Body of pancreas (tissue), 4 donors: ENCODE measurements at places on chromosomes 4 and X.

DNA sequence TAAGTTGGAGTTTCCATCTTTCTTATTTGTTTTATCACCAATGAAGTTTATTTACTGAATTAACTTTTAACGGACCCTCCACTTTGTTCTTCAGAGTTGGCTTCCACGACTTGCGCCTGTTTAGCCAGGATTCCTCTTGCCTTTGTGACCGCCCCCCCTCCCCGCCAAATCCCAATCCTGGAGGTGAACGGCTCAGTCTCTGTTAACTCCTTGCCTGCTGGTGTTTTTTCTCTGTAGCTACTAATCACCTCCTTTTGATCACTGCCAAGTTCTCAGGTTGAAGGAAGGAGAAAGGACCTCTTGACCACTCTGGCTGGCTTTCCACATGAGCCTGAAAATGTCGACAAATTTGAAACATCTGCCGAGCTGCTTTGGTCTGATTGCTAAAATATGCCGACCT lies 46.8 kb upstream of the BCOR start:
- no peak for DNase-seq

DNA sequence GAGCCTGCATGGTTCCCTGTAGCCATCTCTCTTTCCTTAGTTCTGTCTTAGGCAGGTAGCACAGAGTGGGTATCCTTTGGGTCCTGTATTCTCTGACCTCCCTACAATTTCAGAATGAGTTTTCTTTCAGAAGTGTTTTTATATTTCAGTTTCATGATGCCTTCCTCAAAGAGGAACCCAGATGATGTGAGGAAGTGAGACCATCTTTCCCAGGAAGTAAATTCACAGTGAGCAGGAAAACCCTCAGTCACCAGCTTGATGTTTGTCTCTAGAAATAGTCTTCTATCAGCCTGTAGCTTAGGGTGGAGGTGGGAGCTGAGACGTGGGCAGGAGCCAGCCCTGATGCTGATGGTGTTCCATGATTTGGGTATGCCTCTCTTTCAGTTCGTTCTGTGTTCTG lies 16.9 kb downstream of the PLAC1 start:
- no peak for DNase-seq

DNA sequence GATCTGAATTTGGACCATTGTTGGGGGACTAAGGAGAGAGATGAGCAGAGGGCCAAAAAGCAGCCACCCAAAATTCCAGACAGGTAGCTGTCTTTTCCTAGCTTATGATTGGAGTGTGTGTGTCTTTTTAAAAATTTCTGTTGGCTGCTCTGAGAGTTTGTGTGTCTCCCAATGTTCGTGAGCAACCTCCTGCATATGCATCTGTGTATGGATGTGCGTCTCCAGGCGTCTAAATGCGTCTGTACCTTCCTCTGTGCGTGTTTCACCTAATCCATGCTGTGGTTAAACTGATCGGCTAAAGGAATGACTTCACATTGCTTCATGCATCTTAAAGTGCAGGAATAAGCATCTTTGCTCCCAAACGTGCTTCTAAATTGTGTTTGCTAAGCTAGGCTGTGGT lies 65.5 kb upstream of the LAS1L start:
- no peak for DNase-seq

- no peak for DNase-seq
Observed at GRCh38 chr4:176879380-176880116, 86.8 kb upstream of the VEGFC start.

GRCh38 chr4:16707874-16708273 lies 190.6 kb downstream of the LDB2 start:
- DNase-seq: no peak

GRCh38 chr4:102586644-102587021 lies 85.5 kb downstream of the NFKB1 start:
- no peak for DNase-seq

DNA sequence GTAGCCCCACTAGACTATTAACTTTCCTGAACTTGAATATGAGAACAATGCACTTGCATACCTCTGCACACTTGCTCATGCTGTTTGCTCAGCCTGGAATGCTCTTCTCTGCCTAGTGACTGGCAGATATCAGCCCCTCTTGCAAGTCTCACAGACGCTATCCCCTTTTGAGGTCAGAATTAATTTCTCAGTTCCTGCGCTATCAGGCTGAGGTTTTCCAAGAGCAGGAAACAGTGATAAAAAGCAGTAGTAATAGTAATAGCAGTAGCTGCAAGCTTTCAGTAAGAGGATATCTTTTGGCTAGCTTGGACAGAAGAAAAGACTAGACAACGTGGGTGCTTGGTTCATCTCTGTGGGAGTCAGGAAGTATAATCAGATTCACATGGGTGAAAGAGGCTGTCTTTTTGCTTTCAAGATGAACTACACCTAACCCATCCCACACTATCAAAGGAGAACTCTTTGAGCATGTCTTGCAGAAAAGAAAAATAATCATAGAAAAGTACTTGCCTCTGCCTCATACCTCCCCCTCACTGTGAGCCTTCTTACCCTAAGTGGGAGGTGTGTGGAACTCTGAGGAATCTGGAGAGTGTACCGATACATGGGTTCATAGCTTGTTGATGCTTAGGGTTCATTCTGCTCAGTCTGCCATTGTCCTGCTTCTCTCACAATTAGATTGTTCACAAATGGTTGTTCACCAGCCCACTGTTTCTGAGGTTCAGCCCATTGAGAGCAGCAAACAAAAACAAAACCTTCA lies 11.3 kb upstream of the DRP2 start:
- no peak for DNase-seq

DNA sequence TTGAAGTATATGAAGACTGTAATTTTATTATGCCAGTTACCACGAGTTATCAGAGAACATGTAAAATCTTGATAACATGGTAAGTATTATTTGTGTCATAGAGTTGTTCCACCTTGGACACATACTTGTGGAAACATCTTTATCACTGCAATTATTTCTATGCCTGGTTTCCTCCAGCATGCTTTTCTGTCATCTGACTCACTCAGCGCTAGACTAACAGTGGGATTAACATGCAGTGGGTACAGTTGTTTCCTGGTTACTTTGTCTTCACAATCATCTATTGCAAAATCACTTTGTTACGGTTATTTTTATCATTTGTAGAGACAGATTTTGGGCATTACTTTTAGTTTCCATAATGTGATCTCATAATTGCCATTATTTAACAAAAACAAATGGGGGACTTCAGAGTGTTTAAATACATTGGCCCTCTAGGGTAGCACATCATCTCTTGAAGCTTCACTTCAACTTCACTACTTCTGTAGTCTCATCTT lies at the start of gene STATH:
Gene STATH, plus strand, starts transcription at position 441 of the 491 bp plus-strand sequence. CDS start 2,472 bp downstream, outside the sequence.
- DNase-seq: no peak

DNA sequence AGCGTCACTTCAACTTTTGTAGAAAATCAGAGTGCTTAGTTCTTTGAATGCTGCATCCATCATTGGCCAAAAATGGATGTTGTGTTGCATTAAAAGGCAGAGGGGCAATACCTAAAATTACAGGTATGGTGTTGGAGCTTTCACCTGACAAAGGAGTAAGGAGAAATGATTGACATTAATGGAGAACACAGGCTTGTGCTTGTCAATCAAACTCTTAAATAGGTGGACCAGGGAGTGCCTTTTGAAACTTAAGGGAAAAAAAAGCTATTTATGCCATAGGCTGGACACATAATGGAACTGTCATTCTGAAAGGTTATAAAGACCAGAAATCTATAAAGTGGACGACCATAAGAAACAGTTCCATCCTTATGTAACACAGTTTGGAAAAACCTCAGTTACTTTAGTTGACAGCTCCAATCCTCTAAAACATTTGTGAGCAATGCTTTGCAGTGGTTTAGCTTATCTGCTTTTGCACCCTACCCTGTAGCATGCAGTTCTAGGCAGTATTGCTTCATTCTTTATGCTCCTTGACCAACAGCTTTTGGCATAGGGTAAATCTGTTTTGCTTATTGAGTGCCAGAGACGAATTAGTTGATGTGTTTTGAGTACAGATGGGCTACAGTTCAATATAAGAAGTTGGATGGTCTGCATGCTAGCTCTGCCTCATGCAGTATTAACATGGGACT lies 2.4 kb downstream of the HADH start:
- no peak for DNase-seq

- DNase-seq: no peak
Observed at GRCh38 chr4:97587912-97588311, 555.4 kb downstream of the STPG2 start.

DNA sequence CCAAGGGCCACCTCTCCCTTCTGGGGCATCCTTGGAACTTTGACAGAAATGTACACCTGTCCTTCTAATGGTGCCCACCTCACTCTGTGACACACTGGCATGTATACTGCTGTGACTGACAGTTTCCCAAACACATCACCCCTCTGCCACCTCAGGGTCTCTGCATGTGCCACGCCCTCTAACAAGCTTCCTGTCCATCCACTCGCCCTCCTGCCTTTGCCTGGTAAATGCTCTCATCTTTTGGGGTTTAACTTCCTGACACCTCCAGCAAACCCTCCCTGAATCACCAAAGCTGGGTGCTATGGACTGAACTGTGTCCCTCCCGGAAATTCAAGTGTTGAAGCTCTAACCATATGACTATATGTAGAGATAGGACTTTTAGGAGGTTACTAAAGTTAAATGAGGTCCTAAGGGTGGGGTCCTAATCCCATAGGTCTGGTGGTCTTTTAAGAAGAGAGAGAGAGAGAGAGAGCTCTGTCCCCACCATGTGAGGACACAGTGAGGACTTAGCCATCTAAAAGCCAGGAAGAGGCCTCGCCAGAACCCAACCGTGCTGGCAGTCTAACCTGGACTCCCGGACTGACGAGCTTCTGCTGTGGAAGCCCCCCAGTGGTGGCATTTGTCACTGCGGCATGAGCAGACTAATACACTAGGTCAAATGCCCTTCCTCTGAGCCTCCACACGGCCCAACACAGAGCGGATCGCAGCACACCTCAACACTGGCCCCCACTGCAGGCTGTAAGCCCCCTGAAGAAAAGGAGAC lies 95.6 kb downstream of the AFAP1 start:
- peak; percentile 82 for DNase-seq

DNA sequence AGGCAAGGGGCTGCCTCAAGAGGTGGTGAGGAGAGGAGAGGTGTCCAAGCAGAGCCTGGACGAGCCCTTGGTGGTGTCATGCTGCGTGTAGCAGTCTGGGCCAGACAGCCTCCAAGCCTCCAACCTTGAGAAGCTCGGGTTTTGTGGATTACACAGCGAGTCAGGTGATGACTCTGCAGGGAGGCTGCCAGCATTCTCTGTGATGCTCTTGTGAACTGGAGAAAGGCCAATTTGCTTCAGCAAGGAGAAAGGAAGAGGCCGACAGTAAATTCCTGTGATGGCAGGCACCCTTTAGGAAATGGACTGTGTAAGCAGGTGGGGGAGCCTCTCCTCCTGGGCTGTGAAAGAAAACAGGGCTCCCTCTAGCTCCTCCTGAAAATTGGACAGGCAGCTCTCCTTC lies 36.0 kb upstream of the CD99L2 start:
- DNase-seq: no peak

DNA sequence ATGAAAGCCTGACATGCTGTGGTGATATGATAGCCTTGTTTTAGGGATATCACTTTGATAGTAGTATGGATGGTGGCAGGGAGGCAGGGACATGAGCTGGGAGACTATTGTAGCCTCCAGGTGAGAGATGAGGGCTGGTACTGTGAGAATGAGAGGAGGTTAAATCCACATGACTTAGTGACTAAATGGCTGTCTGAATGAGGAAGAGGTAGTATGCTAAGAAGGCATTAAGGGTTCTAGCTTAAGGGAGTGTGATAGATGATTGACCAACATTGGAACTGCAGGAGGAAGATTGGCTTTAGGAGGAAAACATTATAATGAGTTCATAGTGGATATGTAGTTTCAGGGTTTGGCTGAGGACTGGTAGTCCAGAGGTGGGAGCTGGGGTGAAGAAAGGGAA lies 195.0 kb upstream of the ANK2 start:
- no peak for DNase-seq

GRCh38 chr4:78653655-78654054 lies 102.1 kb downstream of the ANXA3 start:
- no peak for DNase-seq

GRCh38 chr4:182730791-182731190 lies 186.4 kb downstream of the DCTD start:
- DNase-seq: no peak

DNA sequence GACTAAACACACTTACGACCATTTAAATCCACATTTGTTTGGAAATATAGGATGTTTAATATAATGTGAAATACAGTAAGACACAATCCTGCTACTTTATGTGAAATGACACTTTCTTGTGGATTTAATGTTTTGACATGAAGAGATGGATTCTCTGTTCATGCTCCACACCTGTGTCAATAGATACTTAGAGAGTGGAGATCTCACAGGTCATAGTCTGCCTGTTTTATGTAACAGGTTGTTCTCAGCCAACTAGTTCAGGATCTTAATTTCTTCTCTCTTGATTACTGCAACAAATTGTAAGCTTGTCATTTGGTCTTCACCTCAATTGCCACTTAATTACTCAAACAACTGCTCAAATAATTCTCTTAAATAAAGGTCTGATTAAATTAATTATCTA lies 1621.2 kb downstream of the PCDH7 start:
- DNase-seq: no peak

- DNase-seq: no peak
Observed at GRCh38 chr4:113083346-113083745, 33.9 kb downstream of the ANK2 start.

DNA sequence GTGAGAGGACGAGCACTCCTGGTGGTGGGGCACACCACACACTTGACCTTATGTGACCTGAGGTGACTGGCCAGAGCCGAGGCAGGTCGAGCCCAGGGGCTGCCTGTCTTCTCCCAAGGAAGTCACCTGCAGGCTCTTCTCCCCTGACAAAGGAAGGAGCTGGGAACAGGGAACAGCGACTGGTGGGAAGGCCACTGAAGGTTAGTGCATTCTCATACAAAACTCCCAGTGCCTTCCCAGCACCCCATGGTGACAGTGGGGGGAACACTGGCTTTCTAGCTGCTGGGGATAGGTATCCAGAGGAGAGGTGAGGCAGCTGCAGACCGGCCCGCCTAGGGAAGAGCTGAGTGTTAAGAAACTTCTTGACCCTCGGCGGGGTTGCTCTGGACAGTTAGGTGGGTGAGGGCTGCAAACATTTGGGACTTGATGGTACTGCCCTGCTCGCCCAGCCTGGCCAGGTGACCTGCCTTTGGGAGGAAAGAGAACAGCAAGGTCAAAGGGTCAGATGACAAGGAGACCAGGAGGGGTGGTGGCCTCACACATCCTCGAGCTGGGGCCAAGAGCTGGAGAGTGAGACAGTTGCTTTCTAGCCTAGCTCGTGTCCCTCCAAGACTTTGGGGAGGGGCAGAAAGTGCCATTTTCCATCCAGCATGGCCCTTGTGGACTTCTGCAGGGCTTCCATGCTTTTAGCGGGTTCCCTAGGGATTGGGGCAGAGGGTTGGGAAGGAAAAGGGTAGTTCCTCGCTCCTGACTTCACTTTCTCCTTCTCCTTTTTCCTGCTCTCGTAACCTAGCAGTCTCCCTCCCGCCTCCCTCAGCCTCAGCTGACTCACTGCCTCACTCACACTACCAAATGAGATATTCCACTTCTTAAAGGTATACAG lies 2.7 kb downstream of the NALF2 start:
- no peak for DNase-seq

DNA sequence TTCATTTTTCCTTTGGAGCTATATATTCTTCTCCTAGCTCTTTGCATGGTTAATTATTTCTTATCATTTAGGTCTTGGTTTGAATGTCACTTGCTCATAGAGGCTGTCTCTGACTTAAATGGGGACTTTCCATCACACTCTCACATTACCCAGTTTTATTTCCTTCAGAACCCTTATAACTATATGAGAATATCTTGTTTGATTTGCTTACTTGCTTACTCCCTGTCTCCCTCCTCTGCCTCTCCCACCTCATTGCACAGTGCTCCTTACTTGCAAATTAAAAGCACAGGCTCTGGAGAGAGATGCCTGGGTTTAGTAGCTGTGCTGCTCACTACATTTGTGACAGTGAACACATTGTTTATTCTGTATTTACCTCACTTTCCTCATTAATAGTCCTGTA lies 174.6 kb downstream of the SOWAHB start:
- no peak for DNase-seq

- peak; percentile 40 for DNase-seq
Observed at GRCh38 chrX:19544693-19545305, 29.5 kb upstream of the MAP3K15 start.
